ENCODE measurements at places on chromosomes 16 and 17.

- DNase-seq = no peak
Observed at GRCh38 chr17:45907750-45908395, 13.5 kb downstream of the MAPT start.

DNA sequence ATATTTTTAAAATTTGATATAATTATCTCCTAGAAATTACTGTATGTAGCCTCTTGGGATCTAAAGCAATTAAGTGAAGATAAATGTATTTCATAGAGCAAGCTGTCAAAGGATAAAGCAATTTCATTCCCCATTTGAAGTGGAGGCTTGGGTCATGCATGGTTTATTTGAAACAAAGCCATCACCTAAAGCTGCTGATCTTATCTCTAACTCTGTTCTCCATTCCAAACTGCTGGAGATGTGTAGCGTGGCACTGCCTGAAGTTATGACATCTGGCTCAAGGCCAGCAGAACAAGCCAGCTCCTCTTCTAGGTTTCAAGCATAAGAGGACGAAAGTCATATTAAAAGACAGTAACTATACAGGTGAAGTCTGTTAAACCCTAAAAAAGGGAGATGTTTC, 83.9 kb downstream of the HIC1 start:
- no peak for DNase-seq

DNA sequence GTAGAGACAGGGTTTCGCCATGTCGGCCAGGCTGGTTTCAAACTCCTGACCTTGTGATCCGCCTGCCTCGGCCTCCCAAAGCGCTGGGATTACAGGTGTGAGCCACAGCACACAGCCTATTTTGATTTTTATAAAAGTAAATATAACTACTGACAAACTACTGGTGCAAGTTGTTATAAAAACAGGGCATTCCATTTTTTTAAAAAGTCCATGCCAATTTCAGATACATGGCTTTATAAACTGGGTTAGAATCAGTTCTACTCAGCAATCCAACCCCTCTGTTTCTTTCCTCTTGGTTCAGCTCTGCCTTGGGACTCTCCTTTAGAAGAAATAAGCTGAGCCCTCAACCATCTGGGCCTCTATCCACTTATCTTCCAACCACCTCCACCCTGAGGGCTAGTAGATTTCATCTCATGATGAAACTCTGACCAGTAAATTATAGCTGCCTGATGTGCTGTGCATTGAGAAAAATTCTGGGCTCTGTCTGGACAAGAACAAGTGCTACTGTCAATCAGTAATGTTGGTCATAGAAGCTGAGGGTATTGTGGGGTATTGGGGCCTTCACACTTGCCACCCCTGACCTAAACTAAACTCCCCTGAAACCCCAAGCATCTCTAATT, 10.2 kb downstream of the RANBP10 start:
- no peak for DNase-seq

DNA sequence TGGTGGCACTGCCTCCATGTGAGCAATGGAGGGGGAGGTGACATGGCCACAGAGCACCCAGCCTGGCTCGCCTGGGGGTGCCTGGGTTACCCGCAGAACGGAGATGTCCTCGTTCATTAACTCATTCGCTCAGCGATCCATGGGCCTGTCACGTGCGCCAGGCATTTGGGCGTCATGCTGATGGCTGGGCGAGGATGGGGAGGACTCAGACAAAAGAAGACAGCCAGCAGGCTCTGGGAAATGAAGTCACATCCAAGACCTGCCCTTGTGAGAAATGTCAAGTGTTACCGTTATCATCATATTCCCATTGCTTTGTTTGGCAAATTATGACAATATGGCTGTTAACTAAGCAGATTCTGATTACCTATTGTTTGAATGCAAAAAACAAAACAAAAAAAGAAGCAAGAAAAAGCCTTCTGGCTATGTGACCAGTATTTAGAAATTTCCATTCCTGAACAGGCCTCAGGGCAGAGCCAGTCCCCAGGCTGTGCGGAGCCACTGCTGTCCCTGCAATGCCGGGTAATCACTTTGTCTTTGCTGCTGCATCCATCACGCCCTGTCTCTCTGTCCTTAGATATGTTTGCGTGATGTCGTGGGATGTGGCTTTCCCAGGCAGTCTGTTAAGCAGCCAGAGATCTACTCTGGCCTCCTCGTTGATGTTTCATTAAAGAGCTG, 57.9 kb downstream of the CMIP start:
- DNase-seq = no peak

DNA sequence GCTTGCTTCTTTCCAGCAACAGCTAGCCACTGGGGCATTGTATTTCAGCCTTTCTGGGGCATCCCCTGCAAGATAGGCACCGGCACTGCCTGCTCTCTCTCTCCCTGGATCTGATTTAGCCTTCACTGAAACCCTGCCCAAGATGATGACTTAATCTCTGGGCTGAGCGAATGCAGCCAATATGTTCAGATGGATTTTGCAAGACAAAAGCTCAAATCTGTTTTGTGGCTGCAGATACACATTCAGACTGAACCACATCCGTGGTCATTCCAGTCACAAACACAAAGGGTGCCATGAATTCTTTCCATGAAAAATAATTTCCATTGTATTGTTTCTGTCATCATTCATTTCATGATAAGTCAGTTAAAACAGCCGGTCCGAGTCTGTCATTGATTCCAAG, 24.2 kb downstream of the SOST start:
- DNase-seq = no peak

DNA sequence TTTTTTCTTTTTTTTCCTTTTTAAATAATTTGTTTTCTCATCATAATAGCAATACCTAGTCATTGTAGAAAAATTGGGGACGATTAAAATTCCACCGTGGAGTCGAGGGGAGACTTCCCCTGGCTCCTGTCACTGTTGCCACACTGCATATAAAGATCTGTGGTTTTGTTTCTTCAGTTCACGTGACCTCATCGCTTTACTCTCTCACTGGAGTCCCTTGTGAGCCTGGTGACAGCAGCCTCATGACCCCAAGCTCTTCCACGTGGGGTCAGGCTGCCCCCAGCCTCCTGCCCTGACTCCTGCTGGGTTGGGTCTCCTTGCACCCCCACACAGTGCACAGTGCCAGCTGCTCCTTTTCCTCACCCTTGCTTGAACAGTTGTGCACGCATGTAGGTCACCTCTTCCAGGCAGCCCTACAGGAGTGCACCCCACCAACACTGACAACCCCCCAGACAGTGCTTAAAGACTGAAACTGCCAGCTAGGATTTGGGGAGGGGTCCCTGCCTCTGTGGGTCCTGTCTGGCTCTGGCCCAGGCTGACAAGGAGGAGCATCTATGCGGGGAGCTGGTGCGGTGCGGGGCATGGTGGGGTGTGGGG, 7.3 kb upstream of the METRNL start:
- no peak for DNase-seq

GRCh38 chr16:69822174-69822935, 60.2 kb downstream of the WWP2 start:
- DNase-seq = no peak
